ENCODE measurements at places on chromosomes 11 and 22. TPM values are rescaled to one million over a fixed set of nuclear protein-coding genes. Genes with fewer than 3 reads are reported as not detected.

DNA sequence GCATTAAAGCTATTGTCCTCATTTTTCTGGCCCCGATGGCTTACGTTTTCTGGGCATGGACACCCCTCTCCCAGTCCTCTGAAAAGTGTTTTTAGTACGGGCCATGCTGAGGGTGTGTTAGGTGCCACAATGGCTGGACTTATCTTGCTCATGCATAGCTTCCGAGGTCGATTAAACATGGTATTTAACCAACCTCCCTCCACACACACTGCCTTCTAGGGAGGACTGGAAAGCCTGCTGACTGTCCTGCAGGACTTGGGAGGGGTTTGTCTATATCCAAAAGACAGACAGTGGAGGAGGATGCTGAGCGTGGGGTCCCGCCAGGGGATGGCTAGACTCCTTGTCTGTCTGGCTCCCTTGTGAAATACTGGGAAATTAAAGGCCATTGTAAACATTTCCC is 95.3 kb downstream of the FBXO7 start:
- no peak for DNase-seq

CYP2R1 gene
- total RNA-seq = 7.0 TPM

PHF21B gene
- total RNA-seq = not detected

GRCh38 chr11:131504199-131504949 is 134.0 kb downstream of the NTM start:
- DNase-seq = no peak

ESRRA gene
- 42.2 TPM for total RNA-seq

GRCh38 chr11:60970369-60970774 is 1.1 kb upstream of the CD6 start:
- no peak for DNase-seq
